ENCODE measurements at places on chromosomes 1 and 21.

GRCh38 chr21:38570596-38570995, 72.3 kb upstream of the ERG start:
- DNase-seq: no peak

DNA sequence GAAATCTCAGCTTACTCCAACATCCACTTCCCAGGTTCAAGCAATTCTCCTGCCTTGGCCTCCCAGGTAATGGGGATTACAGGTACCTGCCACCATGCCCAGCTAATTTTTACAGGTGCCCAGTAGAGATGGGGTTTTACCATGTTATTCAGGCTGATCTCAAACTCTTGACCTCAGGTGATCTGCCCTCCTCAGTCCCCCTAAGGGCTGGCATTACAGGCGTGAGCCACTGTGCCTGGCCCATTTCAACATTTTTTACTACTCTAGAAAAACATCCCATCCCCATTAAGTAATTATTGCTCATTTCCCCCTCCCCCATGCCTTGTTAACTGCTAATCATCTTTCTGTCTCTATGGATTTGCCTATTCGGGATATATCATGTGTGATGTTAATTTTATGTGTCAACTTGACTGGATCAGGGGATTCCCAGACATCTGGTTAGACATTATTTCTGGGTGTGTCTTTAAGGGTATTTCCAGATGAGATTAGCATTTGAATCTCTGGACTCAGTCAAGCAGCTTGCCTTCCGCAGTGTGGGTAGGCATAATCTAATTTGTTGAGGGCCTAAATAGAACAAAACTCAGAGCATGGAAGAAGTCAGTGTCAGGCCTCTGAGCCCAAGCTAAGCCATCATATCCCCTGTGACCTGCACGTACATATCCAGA, 33.0 kb upstream of the ZBTB8B start:
- DNase-seq: no peak

DNA sequence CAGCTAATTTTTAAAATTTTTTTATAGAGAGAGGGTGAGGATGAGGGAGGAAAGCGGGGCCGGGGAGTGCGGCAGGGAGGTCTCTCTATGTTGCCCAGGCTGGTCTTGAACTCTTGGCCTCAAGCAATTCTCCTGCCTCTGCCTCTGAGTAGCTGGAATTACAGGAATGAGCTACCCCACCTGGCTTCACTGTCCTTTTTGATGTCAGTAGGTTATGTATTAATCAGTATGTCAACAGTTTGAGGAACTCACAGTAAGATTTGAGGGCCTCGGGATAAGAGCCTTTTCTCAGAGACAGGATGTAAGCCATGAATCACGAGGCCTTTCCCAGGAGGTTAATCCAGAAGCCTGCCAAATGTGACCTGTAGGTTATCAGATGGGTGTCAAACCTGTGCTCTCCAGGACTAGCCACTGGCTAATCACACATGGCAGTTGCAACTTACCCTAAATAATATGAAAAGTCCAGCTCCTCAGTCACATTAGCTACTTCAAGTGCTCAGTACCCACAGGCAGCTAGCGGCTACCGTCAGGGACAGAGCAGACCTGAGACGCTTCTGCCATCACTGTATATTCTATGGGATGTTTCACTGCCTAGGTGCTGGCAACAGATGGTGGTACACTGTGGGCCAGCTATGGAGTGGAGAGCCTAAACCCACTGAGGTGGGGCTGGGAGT, 33.1 kb downstream of the TRIM67 start:
- no peak for DNase-seq

DNA sequence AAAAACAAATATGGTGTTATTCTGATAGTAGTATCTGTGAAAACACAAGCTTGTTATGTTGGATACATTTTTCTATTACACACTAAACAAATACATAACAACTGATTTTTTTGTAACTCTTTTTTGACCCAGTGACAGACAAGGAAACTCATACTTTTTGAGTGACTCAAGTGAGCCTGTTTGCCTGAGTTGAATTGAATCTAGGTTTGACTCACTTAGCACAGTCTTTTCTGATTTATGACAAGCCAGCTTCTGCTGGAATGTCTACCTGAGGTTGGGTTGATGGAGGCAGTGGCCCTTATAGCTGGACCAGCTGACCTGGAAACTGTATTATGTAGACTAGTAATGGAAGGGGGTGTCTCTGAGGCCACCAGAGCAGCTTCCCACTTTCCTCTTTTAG, 4.2 kb upstream of the CLCA4 start:
- no peak for DNase-seq

All from GM12892 (cell line).